ENCODE measurements at places on chromosomes 1 and 21.
A peak's percentile ranks its signal among the peaks of the same experiment; 100 is the strongest.

DNA sequence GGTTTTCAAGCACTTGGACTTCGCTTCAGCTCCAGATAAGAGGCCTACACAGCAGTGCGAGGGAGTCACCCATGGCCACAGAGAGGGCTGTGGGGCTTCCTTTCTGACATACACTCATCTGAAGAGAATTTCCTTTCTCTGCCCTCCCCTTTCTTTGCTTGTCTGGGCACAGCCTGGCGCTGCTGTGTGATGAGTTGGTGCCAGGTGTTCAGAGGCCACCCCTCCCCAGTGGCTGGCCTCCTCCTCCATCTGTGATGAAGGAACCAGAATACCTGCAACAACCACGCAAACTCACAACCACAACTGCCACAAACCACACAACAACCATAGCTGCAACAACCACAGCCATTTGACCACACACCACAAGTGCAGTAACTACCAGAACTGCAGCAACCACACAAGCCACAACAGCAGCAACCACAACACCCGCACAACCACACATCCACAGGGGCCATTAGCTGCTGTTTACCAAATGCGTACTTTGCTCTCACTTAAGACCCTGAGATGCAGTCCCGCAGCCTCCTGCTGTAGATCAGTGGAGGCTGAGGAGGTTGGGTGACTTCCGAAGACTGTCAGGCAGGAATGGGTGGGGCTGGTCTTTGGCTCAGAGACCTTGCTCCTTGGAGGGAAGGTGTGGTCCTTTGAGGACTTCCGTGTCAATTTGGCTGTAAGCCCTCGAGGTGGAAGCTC is 71.1 kb downstream of the IER5 start:
- DNase-seq, result no peak

- no peak for DNase-seq
Observed at GRCh38 chr1:209742409-209743144, 13.3 kb upstream of the TRAF3IP3 start.

GRCh38 chr1:100775483-100775882 is 55.9 kb downstream of the VCAM1 start:
- no peak for DNase-seq

DNA sequence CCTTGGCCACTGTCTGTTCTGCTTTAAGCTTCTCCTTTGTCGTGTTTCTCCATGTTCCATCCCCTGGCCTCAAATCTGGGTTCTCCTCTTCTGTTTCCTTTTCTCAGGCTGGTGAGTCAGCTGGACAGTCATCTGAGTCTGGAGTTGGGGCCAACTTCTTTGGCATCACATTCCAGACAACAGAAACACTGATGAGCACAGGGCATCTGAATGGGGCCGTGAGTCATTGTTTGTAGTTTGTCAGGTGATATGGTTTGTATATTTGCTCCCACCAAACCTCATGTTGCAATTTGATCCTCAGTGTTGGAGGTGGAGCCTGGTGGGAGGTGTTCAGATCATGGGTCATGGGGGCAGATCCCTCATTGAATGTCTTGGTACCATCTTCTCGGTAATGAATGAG is 14.3 kb upstream of the OLIG2 start:
- DNase-seq, result peak; percentile 21

GRCh38 chr1:91851130-91852010 is 34.6 kb downstream of the TGFBR3 start:
- DNase-seq, result peak; percentile 90

DNA sequence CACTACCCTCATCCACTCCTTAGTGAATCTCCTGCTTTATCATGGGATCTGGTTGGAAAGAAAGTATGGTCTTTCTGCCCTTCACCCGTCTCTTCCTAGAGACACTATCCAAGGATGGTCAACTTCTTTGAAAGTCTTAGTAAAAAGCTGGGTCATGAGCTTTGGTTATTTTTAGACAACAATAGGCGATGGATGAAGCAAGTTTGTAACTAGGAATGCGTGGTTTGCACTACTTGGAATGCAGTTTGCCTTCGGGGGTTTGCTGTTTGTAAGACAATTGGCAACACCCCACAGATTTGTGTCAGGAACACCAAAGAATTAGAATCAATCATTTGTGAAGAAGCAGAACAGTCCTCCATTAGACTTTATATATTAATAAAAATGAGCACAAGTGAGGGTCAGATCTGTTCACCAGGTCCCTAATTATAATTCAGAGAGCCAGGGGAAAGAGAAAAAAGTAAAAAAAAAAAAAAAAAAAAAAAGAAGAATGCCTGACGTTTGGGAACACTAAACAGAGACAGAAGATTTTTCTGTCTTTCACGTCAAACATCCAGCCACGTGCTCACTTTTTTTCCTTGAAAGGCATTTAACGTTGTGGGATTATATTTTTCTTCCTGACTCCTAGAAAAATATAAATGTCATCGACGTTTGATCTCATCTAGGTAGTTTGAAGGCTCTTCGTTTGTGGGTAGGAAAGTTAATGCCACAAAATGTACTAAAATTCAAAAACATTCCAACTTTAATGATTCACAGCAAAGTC is 60.7 kb upstream of the BTG3 start:
- DNase-seq, result peak; percentile 15

- DNase-seq, result no peak
Observed at GRCh38 chr1:226919587-226919986, 20.5 kb upstream of the COQ8A start.

DNA sequence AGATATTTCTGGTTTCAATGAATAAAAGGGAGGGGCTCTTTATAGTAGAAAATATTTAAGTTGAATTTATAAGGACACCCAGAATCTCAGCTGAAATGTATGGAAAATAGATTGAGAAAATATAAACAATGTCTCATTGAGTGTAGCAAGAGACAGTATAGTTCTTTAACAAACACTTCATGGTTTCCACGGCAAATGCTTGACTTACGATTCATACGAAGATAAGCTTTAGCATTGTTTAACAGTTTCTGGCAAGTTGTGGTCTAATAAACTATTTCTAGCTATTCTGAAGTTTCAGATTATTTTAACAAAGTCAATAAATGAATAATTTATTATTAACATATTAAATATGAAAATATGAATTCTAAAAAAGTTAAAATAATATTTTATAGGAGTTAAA is 1419.4 kb downstream of the KCNT2 start:
- no peak for DNase-seq

- no peak for DNase-seq
Observed at GRCh38 chr1:67896826-67897225, 63.6 kb upstream of the GNG12 start.

- DNase-seq, result no peak
Observed at GRCh38 chr1:161784968-161785367, 18.8 kb downstream of the ATF6 start.

DNA sequence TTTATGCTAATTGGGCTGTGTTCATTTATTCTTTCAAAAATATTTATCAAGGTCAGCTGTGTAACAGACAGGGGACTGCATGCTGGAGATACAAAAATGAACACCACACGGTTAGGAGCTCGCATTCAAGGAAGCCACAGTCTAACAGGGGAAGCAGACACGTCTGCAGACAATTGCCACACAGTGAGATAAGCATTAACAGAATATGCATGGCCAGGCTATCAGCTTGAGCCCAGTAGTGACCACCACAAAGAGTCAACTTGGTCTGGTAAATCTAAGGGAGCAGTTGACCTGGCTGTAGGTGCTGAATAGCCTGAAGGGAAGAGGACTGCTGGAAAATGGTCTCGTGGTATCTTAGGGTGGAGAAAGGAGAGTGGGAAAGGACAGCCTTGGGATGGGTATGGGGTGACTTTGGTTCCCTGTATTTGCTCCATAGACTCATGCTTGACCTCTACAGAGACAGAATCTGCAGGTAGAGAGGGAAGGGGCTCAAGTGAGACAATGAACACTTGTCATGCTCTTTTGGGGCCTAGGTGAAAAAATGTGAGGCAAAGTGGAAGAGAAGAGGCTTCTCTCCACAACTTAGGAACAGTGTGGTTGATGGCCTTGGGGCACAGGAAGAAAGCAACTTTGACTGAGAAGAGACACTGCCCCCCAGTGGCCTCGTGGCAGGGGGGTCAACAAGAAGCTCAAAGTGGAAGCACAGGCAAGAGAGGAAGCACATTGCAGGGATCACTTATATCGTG is 7.6 kb upstream of the NPL start:
- no peak for DNase-seq

DNA sequence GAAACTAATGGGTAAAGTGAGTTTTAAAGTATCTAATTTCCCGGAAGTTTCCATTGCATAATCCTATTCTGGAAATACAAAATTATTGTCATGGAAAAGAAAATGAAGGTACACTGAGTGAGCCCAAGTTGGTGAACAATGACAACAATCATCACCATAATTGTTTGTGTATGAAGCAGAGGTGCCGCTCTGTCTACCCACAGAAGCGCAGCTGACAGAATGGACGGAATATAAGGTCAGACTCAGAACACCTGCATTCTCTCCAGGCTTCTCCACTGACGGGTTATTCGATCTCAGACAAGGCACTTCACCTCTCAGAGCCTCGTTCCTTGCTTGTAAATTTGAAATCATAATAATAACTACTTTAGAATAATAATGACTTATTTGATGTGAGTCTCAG is 99.1 kb upstream of the NGF start:
- no peak for DNase-seq

DNA sequence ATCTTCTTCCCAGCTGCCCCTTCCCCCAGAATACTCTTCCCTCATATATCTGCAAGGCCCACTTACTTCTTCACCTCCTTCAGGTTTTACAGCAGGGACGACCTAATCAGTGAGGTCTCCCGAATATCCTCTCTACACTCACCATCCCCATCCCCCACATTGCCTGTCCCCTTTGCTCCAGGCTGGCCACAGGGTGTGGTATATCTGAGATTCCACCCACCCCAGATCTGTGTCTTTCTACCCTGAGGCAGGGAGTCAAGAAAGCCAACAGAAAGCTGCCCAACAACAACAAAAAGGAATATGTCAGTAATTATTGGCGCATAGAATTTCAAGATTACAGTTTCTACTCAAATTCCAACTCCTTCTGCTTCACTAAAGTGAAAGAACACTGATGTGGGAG is 30.0 kb upstream of the OPRD1 start:
- DNase-seq, result no peak

DNA sequence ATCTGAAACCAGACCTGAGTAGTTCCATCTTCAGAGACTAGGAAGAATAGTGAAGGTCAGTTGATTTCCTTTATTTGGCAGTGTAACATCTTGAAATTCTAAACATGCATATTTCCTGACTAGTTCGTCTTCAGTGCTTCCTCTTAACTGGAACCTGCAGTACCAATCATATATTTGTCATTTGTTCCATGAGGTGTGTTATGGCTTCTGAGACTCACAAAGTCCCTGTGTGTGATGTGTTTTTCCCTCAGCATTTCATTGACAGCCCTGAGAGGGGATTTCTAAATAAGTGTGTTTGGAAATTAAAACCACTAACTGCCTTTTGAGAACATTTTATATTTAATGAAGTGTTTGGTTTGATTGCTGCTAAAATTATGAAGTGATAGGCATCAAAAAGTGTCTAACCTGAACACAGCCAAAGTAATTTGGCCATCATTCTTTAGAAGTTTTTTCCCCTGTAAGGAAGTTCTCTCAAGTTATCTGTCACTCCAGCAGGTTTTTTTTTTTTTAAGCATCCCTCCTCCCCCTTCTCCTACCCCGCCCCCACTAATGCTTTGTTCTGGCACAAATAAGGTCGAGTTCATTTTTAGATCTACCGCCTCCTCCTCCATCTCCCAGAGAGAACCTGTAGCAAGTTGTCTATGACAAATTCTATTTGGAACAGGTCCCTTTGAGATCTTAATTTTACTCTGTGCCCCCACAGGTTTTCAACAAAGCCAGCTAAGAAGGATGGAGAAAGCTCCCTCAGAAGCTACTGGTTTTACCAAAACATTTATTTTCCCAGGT is 61.4 kb downstream of the TMEM200B start:
- no peak for DNase-seq
